ENCODE measurements at places on chromosomes 7 and 10.
A peak's percentile ranks its signal among the peaks of the same experiment; 100 is the strongest.

- peak; percentile 74 for DNase-seq
These were observed 14.9 kb upstream of the CRCP start for GRCh38 chr7:66099551-66100407.

- DNase-seq: no peak
These were observed 86.3 kb downstream of the BAMBI start for GRCh38 chr10:28763471-28764170.

DNA sequence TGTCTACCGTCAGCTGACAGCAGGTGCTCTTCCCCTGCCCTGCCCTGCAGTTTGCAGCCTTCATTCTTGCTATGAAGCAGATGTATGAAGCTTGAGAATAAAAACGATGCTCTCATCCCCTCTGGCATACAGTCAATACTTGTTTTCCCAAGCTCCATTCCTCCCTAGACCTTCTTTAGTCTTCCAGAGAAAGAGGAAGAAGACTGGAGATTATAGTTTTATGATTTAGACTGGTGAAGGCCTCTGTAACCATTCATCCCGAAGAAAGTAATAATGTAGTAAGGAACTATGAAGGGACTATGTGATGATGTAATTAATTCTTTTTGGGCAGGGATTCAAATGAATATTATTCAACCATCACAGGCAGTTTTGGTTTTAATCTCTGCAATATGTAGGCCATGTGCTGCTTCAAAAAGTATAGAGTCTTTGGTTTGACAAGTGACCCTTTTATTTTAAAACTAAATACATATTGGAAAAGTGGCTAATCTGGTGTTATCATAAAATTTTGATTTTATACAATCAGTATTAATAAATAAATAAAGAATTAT is 242.4 kb upstream of the KIAA1217 start:
- DNase-seq: no peak

DNA sequence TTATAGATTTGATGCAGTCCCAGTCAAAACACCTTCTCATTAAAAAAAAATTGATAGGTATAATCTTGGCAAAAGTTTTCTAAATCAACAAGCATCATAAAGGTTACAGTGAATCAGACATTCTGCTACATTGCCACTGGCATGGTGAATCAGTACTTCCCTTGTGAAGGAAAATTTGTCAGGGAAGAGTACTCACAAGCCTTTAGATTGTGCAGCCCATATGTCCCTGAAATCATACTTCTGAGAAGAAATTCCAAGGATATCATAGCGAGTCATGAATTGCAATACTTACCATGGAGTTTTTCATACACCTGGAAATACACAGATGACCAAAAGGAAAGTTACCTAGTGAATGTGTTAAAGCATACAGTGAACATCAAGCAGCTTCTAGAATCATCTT is 17.2 kb downstream of the VSTM2A start:
- no peak for DNase-seq

DNA sequence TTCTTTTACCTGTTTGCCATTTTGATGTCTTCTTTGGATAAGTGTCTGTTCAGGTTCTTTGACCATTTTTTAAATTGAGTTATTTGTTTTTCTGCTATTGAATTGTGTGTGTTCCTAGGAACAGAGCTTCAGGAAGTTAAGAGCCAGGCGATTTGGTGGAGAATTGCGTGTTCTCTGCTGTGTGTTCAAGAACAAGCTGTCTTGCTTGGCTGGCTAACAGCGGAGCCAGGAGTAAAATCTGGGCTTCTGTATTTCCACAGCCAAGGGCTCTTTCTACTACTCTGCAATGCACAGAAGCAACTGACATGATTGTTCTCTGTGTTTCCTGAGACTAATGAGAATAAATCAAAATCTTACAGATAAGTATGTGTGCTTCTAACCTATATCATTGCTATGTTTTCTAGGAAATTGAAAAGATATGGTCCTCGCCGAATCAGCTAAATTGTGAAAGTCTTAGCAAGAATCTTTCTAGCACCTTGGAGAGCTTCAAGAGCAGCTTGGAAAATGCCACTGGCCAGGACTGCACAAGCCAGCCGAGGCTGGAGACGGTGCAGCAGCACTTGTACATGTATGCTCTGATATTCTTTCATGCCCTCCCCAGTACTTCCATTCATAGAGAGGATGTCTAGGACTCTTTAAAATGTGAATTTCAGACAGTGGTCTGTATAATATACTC is 124.2 kb downstream of the ABCA13 start:
- no peak for DNase-seq

- no peak for DNase-seq
These were observed 933.8 kb downstream of the IPMK start for GRCh38 chr10:57333880-57334279.

- no peak for DNase-seq
These were observed 239.6 kb downstream of the SKIDA1 start for GRCh38 chr10:21285742-21286331.

DNA sequence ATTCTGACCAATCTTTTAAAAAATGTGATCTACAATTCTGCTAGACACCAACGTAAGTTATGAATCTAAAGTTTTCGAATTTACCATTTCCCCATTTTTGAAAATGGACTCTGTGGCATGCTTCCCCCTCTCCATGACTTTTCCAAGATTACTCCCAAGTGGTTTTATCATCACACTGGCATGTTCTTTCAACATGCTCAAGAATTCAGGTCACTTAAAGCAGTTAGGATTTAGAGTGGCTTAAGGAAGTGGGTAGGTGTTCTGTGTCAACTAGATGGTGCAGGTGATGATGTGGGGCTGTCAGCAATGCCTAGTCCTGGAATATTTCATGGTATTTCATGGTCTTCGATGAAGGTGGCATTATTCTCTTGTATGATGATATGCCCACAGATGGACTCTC is 164.0 kb upstream of the ASAH2 start:
- DNase-seq: no peak

- peak; percentile 64 for DNase-seq
These were observed 8.0 kb upstream of the EPHA1 start for GRCh38 chr7:143416565-143417149.

All from RPMI8226 (cell line).